ENCODE measurements at places on chromosomes 5 and 9.

- DNase-seq, result peak; percentile 61
These were observed 5.4 kb upstream of the HBEGF start for GRCh38 chr5:140351609-140352334.

DNA sequence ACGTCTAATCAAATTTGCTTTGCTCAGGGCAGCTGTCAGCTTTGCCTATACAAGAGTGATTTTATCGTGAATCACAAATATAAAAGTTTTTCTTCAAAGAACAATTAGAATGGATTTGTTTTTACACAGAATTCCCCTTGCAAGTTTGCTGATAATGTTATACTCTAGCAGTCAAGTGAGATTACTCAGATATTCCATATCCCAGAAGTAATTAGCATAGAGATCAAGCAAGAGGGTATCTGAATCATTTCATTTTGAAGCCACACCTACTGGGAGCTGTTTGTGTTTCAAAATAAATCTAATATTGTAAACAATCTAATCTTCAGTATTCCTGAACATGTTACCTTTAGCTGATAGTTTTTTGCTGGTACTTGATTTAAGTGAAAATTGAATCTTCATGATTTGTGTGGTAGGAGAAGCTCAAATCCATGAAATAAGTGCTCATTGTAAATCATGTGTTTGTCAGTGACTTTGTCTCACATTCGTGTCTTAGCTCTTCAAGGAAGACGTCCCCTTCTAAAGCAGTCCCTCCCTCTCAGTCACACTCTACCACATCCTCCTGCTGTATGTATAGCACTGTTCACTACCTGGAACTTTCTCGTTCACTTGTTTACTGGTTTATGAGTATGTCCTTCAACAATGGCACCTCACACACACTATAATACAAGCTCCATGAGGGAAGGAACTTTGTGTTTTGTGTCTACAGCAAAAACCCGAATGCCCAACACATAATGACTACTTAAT lies 3.3 kb upstream of the TTC39B start:
- no peak for DNase-seq

GRCh38 chr9:37102486-37102885 lies 17.9 kb upstream of the ZCCHC7 start:
- DNase-seq, result no peak

GRCh38 chr5:53926026-53926425 lies 365.6 kb downstream of the NDUFS4 start:
- no peak for DNase-seq
